Left forelimb (tissue), 1 donor: ENCODE measurements at places on chromosomes 2 and 18.

- DNase-seq, result no peak
These were observed 50.7 kb upstream of the B3GNT7 start for GRCh38 chr2:231344851-231345250.

GRCh38 chr2:12116228-12116750 lies 369.9 kb downstream of the LPIN1 start:
- DNase-seq, result no peak

DNA sequence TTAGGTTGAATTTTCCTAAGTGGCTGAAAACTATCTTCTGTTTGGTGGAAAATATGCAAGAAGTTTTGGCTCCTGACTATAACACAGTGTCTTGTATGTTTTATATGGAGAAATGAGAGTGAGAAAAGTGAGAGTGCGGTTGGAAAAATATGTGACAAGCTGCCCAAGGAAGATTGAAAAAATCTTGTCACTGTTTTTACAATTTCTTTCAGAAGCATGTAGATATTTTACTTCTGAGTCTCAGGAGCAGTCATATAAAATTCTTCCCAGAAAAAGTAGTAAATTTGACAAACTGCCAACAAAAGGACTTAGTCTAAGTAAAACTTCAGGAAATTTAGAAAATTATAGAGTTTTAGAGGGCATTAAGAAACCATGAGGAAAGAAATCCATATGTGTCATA lies 19.4 kb upstream of the RMND5A start:
- no peak for DNase-seq

DNA sequence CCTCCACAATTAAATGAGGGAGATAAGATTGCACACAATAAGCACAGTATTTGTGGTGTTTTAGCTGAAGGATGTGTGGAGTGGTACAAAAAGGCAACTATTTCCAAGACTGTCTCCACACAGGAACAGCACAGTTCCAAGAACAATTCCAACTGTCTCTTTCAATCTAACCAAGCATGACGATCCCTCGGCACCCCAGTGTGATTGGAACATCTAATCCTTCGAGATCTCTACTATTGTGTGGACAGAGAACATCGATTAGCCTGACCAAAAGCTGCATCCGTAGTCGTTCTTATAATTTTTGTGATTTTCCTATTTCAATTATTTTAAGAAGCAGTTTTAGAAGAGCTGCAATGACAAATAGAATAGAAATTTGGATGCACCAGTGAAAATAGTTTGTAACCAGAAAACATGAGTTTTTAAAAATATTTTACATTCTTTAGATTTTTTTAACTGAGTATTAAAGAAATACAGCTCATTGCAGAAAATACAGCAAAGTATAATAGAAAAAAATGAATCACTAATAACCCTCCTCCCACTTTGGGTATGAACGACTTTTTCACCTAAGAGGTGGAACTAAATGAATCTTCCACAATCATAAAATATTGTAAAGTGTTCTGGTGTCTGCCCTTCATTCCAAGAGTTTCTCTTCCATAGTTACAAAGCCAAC lies 76.4 kb upstream of the CABLES1 start:
- DNase-seq, result no peak

- no peak for DNase-seq
These were observed 32.3 kb downstream of the MYO5B start for GRCh38 chr18:50162486-50163304.

- no peak for DNase-seq
These were observed 34.7 kb upstream of the MCFD2 start for GRCh38 chr2:46950314-46950713.

GRCh38 chr2:98282109-98282508 lies 64.1 kb upstream of the CNGA3 start:
- DNase-seq, result no peak

- no peak for DNase-seq
These were observed 88.0 kb downstream of the COMMD1 start for GRCh38 chr2:61993422-61994024.

GRCh38 chr2:158478237-158478636 lies 21.5 kb downstream of the PKP4 start:
- no peak for DNase-seq

DNA sequence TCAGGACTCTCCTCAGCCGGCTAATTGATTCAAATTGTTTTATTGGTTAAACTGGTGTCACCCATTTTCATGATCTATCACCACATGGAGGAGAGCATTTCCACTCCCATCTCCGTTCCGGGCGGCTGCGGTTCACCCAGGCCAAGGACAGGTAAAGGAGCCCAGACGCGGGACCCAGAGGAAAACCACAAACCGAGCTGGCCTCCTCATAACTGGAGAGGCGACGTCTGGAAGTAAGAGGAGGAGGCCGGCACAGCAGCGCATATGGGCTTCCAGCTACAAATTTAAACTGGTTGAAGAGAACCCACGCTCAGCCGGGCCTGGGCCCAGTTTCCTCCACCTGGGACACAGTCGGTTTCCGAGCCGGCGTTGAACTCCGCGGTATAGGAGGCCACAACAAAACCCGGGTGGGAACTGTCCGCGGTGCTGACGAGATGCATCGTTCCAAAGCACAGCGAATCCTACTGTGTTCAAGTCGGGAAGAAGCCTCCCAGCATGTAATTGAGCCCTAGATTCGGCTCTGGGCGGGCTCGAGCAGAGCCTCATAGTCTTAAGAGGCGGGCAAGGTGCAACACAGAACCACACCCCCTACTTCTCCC lies 3.0 kb upstream of the SKOR2 start:
- DNase-seq, result peak; percentile 81

DNA sequence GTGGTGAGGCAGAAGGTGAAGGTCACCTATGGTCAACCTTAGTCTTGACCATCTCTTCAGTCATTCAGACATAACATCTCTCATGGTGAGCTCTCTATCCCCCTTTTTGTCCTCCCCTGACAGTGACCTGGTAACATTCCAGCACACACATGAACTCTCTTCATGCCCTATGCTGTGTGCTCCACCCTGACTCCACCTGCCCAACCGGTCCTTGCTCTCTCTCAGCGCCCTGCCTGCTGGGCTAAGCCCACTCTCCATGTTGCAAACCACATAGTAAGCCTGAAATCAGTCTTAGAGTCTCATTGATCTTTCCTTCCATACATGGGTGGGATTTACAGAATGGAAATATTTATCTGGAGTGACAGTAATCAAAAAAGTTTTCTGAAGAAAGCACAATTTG lies 52.8 kb downstream of the MARCO start:
- no peak for DNase-seq

DNA sequence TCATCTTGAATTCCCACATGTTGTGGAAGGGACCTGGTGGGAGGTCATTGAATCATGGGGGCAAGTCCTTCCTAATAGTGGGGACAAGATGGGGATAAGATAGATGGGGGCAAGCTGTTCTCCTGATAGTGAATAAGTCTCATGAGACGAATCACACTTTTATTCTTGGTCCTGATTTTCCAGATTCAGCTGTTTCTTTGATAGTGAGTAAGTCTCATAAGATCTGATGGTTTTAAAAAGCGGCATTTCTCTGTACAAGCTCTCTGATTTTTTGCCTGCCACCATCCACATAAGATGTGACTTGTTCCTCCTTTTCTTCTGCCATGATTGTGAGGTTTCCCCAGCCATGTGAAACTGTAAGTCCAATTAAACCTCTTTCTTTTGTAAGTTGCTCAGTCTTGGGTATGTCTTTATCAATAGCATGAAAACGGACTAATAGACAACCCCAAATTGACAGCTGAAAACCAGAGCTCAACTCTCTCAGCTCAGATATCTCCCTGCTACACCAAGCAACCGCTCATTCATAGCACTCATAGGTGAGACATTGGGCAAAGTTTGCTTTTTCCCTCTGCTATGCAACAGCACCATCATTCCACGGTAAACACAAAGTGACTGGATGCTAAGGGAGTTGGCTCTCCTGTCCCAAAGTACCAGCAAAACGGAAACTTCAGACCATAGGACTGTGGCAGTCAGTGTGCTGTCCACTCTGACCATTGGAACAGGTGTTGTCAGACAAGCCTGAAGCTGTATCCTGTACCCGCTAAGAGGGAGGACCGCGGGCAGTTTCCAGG lies 44.9 kb upstream of the TBC1D8 start:
- no peak for DNase-seq

DNA sequence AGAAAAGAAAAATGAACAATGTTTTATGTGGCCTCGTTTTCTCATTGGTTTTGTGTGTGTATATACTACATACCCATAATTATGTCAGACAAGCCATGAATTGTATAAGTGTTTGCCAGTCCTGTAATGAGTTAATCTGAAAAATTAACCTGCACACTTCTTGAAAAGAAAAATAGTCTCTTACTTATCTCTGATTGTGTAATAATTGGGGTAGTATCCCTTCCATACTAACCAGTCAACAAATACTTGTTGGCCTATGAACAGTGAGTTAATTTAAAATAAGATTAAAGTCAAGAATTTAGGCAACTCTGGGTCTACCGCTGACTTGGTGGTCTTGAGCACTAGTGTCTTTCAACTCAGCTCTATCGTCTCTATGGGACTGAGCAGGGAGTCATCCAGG lies 48.8 kb downstream of the ACVR1 start:
- DNase-seq, result no peak
